ENCODE measurements at places on chromosomes 2 and 18.
A peak's percentile ranks its signal among the peaks of the same experiment; 100 is the strongest.

GRCh38 chr2:203705178-203705577 is 1.3 kb upstream of the CD28 start:
- DNase-seq: no peak

DNA sequence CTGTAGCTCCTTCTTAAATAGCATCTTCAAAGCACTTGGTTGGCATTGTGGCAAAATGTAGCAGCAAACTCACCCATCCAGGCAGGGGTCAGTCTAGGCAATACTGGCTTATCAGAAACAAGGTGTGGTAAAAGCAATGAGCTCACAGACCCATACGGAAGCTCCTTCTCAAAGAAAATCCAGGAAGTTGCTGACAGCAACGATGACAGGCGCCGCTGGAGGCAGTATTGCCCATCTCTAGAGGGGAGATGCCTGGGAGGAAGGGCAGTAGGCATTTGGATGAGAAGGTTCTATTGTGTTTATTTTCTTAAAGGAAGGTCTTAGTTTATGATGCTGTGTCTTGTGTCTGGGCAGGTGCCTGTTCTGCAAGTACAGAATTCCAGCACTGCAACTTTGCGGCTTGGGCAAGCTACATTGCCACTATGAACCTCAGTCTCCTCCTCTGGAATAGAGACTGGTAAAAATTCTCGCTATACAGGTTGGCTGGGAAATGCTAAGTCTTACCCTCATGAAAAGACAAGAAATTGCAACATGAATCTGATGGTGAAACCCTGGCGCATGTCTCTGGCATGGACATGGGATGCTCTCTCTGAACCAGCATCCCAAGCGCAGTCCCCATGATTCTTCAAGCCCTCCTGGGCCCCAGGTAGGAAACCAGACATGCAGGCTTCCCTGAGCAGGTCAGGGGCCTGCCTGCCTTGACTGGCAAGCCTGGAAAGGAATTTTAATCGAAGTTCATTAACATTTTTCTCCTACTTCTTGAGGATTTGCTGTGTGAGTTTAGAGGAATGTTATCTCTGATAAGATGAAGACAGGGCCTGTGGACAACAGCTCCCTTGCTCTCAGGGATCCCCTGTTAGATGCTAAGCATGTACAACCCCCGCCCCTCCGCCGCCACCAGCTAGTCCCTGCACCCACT is 156.0 kb downstream of the TFCP2L1 start:
- DNase-seq: peak; percentile 70

DNA sequence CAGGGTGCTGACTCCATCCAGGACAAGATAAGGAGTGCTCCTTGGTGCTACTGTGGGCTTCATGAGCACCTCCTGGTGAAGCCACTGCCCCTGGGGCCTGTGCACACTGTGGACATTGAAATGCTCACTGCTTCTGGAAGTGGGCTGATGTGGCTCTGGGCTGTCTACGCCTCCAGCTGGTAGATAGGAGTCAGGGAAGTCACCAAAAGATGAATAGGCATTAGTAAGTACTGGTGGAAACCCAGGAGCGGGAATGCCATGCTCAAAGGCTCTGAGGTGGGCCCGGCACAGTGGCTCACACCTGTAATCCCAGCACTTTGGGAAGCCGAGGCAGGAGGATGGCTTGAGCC is 79.2 kb upstream of the MSH2 start:
- no peak for DNase-seq

DNA sequence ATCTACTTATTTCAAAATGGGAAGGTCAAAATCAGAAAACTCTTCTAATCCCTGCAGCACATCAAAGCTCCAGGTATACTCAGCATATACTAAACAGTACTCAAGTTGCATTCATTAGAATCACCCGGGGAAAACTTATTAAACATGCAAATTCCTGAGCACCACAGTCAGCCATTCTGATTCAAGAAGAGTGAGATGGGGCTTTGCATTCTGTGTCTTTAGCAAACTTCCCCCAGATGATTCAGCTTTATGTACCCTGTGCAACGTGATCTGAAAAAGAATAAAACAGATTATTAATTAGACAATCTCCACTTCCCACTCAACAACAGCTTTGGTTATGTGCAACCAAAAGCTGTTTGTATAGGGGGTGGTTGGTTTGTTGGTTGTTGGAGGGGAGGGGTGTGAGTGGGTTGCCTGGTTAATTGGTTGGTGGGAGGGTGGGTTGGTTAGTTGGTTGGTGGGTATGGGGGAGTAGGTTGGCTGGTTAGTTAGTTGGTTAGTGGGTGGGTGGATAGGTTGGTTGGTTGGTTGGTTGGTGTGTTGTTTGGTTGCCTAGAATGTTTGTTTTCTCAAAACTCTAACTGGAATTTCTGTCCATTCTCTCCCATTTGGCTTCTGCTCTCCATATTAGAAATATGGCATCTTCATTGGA is 112.5 kb upstream of the AGAP1 start:
- no peak for DNase-seq

DNA sequence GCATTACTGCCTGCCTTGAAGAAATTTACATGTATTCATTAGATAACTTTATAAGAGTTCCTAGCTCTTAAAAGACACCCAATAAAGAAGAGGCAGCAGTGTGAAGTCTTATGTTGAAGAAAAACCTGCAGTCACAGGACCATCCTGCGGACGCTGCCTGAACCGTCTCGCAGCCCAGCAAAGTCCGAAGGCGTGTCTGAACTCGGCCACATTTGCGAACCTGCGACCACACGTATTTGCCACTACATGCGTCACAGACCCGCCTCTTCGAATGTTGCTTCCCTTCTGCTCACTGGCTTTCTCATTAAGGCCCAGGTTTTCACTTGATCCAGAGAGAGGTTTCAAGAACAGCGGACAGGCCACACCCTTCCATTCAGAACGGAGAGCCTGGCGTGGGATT is 41.2 kb downstream of the CNGA3 start:
- DNase-seq: no peak

GRCh38 chr2:233247116-233247515 is 4.4 kb upstream of the ATG16L1 start:
- DNase-seq: no peak

- DNase-seq: no peak
Measured at GRCh38 chr18:37673671-37674070, 108.1 kb upstream of the CELF4 start.

DNA sequence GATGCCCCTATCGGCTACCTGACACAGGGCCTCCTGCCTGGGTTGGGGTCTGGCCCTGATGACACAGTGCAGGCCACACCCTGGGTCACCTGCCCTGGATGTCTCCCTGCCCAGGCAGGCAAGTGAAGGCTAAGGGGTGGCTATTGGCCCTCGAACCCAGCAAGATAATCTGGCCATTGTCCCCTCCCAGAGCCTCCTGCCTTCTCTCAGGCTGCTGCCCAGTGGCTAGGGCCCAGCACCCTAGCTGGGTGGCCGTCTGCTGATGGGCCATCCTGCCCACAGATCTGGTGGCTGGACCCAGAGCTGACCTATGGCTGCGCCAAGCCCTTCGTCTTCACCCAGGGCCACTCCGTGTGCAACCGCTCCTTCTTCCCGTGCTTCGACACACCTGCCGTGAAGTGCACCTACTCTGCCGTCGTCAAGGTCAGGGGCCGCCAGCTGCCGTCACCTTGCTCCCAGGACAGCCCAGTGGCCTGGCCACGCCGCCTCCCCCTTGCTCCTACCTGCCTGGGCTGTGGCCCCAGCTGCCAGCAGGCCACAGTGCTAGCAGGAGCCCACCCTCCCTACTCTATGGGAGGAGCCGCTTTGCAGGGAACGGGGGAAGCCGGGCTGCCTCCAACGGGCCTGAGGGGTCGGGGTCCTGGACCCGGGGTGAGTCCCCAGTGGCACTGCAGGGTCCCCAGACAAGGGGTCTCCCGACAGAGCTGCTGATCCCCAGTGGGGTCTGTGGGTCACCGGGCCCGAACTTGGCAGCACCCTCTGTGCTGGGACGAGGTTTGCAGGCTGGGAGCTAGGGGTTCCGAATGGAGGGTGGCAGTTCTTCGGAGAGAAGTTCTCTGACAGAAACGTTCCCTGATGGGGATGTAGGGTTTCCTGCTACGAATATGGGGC is 4.1 kb downstream of the RNPEPL1 start:
- no peak for DNase-seq

DNA sequence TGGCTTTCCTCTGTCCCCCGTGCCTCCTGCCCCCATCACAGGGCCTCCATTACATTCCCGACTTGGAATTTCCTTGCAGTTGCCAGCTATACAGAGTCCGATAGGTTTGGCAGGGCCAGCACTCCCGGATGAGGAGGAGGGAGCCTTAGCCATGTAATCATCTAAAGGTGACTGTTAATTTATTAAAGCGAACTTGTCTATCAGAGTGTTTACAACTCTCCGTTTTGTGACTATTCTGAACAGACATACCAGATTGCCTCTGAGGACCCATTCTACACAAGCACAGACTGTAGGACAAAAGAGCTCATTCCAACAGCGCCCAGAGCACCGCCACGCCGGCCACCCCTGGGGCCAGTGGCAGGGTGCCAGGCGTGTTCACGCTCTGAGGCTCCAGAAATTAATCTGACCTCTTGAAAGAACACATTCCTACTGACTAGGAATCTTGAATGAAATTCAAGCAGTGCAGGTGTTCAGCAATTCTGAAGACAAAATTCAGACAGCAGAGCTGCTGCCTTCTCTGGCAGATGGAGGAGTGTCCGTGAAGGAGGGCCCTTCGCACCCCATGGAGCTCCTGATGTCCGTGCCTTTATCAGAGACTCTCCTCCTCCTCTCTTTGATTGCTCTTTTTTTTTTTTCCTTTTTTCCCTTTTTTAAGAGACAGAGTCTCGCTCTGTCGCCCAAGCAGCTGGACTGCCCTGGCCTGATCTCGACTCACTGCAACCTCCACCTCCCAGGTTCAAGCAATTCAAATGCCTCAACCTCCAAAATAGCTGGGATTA is 58.1 kb upstream of the RALBP1 start:
- DNase-seq: peak; percentile 86

- no peak for DNase-seq
Measured at GRCh38 chr18:45201489-45201888, 413.8 kb upstream of the SLC14A2 start.

- DNase-seq: no peak
Measured at GRCh38 chr2:10269711-10270610, 32.7 kb upstream of the HPCAL1 start.

- no peak for DNase-seq
Measured at GRCh38 chr2:112108178-112108832, 29.9 kb upstream of the FBLN7 start.

All from urothelium cell line (cell line).